Upper lobe of left lung (tissue), 6 donors: ENCODE measurements at places on chromosomes 11 and 22. TPM values are rescaled to one million over a fixed set of nuclear protein-coding genes. Genes with fewer than 3 reads are reported as not detected.

SPDYC gene
- total RNA-seq: not detected

SYT12 gene
- not detected for total RNA-seq

SCGB1D2 gene
- not detected for total RNA-seq

EHF gene
- 122 TPM for total RNA-seq

GLYAT gene
- not detected for total RNA-seq

PLA2G6 gene
- 37.0 TPM for total RNA-seq

ANO9 gene
- total RNA-seq: 17.0 TPM

TREH gene
- total RNA-seq: 0.89 TPM

CTSD gene
- 3,355 TPM for total RNA-seq

PKDREJ gene
- 0.06 TPM for total RNA-seq

ISX gene
- not detected for total RNA-seq

MN1 gene
- total RNA-seq: 1.0 TPM

FAR1 gene
- 47.7 TPM for total RNA-seq

OR10D3 gene
- not detected for total RNA-seq

MIAT gene
- 4.4 TPM for total RNA-seq

CLMP gene
- total RNA-seq: 23.4 TPM

GTSE1 gene
- 1.4 TPM for total RNA-seq

BIK gene
- total RNA-seq: not detected

CCDC116 gene
- total RNA-seq: 0.26 TPM

TYR gene
- total RNA-seq: not detected

CDK2AP2 gene
- total RNA-seq: 91.4 TPM

- DNase-seq: no peak
Observed at GRCh38 chr11:85740481-85741400, 54.7 kb upstream of the CCDC89 start.

DNA sequence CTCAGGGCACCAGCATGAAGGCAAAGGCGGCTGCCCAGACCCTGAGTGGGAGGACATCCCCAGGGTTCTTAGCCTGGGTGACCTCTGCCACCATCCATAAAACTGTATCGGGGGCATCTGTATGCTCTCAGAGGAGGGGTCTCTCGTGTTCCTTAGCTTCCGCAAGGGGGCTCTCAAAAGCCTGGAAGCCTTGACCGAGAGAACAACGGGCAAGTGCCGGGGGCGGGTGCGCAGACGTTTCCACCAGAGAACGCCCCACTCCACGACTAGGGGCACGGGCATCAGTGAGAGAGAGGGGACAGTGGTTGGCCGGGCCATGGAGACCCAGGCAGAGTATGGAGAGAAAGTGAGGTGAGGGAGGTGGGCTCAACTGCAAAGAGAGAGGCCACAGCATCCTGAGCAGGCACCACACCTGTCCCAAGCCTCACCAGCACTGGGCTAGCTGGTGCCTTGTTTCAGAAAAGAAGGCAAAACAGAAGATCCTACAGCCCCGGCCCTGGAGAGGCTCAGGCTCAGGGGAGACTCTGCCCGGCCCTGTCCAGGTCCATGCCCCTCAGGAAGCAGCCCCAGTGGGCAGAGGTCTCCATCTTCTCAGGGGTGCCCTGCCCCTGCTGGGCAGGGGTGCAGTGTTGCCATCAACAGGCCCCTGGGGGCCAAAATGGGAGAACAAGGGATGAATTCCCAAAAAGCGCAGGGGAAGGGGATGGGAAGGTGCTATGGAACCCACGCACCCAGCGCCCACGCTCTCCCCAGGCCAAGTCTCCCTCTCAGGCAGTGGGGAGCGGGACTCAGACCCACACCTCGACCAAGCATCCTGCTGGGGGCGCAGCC is 5.9 kb downstream of the TSPAN32 start:
- DNase-seq: peak; percentile 47

DNA sequence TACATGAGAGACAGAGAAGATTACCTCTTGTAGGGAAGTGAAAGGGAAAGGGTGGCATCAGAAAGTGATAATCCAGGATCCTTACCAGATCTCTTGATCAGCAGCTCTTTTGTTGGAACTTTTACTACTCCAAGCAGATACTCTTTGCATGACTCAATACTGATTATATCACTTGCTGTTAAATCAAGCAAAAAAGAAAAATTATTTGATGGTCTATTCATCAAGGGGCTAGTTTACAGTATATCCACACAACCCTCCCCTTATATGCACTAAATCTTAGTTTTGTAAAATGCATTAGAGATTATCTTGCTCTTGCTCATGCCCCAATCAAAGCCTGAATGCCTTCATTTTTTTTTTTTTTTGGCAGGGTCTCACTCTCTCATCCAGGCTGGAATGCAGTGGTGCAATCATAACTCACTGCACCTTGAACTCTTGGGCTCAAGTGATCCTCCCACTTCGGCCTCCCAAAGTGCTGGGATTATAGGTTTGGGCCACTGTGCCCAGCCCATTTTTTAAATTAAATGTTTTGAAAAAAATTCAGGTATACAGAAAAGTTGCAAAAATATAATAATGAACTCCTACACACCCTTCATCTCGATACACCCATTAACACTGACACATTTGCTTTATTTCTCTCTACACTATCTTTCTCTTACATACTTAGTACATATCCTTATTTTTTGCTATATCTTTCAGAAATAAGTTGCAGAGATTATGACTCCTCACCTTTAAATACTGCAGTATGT is 76.1 kb upstream of the UCP3 start:
- no peak for DNase-seq

- no peak for DNase-seq
Observed at GRCh38 chr11:102384419-102385079, 37.5 kb downstream of the BIRC2 start.

GRCh38 chr11:23732026-23732425 is 764.8 kb upstream of the LUZP2 start:
- no peak for DNase-seq

- no peak for DNase-seq
Observed at GRCh38 chr22:35044607-35045390, 21.2 kb upstream of the ISX start.

- DNase-seq: peak; percentile 92
Observed at GRCh38 chr11:117179048-117179999, 781 bp downstream of the SIDT2 start.

DNA sequence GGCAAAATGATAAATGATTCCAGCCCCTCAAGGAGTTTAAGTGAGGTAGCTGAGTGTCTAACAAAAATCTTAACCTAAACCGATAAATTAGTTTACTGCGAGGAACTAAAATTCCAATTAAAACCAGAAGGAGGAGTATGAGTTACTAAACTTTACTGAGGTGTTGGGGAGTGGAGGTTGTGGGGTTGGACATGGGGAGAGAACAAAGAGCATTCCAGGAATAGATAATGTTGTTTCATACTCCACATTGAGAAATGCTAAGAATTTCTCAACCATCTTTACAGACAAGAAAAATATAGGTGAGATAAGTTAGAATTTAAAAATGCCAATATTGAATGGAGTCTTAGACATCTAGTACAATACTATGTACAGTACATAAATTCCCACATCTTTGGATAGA is 488.6 kb downstream of the METTL15 start:
- no peak for DNase-seq

- peak; percentile 55 for DNase-seq
Observed at GRCh38 chr11:1758611-1759150, 5.0 kb downstream of the CTSD start.

- peak; percentile 49 for DNase-seq
Observed at GRCh38 chr22:17159504-17159951, 451 bp upstream of the HDHD5 start.

DNA sequence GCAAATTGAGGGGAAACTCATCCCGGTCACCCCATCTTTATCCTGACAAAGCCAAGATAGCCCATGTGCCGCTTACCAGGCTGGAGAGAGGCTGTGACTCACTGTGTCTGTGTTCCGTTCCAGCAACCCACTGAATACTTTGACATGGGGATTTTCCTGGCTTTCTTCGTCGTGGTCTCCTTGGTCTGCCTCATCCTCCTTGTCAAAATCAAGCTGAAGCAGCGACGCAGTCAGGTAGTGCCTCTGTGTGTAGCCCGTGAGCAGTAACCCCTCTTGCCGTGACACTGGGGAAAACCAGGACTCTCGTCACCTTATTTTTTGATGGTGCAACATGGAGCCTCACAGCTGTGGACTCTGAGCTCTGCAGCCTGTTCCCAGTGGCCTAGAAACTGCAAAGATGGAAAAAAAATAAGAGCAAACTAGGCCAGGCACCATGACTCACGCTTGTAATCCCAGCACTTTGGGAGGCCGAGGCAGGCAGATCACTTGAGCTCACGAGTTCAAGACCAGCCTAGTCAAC is 16.9 kb downstream of the C22orf31 start:
- DNase-seq: no peak

GRCh38 chr11:113570906-113571305 is 95.7 kb upstream of the DRD2 start:
- DNase-seq: no peak

DNA sequence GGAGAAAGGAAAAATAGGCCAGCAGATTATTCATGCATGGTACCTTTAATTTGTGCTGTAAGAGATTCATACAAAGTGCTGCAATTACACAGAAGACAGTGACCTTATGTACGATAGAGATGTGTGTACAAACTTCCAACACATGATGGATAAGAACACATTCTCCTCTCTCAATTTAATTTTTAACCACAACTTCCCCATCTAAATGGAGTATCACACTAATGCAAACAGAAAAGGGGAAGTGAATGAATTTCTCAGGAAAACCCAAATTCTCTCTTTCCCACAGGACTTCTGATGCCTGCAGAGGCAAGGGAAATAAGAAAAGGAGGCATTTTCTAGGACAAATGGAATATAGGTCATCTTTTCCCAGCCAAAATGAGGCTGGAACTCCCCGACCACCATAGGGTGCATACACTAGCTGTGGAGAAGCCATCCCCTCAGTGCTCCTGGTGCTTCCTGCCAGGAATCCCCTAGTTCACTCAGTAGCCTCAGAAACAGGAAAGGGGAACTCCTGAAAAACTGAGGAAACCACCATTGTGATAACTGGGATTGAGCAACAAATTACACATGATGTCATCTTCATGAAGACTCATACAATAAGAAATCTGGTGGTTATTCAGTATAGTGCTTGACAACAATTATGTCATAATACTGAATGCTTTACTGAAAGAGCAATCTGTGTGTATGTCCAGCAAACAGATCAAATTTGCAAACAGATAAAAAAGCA is 22.4 kb downstream of the MMP10 start:
- DNase-seq: no peak

DNA sequence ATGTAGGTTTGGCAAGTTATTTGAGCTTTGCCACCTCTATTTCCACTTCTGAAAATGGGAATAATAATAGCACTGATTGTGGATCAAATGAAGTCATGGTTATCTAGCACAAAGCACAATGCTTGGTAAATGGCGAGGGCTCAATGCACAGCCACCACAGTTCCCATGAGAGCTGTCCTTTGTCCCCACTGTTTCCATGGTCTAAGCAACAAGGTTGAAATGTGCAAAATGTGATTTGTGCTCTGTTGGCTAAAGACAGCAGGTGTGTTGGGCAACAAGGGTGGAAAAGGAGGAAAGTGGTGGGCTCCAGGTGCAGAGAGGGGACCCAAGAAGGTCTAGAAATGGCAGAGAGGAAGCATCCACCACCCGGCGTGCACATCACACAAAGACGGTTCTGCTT is 200.5 kb downstream of the TRIM29 start:
- no peak for DNase-seq

- peak; percentile 72 for DNase-seq
Observed at GRCh38 chr11:130213143-130213978, 53.8 kb downstream of the ST14 start.

- DNase-seq: no peak
Observed at GRCh38 chr11:27083782-27084181, 43.2 kb downstream of the BBOX1 start.

DNA sequence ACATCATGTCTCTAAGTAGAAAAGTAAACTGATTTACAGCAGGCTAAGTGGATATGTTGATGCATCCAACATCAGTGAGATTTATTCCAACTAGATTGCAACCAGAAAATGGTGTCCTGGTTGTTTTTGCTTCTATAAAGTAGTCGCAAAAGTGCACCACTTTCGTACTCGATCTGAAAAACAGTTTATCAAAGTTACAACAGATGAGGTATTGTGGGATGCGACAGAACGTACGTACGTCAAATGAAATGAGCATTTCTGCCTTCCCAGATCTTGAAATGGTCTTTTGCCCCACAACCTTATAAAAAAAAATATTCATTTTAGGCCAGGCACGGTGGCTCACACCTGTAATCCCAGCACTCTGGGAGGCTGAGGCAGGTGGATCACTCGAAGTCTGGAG is 13.7 kb downstream of the GRAP2 start:
- no peak for DNase-seq

- no peak for DNase-seq
Observed at GRCh38 chr11:69640260-69640994, 529 bp upstream of the CCND1 start.

DNA sequence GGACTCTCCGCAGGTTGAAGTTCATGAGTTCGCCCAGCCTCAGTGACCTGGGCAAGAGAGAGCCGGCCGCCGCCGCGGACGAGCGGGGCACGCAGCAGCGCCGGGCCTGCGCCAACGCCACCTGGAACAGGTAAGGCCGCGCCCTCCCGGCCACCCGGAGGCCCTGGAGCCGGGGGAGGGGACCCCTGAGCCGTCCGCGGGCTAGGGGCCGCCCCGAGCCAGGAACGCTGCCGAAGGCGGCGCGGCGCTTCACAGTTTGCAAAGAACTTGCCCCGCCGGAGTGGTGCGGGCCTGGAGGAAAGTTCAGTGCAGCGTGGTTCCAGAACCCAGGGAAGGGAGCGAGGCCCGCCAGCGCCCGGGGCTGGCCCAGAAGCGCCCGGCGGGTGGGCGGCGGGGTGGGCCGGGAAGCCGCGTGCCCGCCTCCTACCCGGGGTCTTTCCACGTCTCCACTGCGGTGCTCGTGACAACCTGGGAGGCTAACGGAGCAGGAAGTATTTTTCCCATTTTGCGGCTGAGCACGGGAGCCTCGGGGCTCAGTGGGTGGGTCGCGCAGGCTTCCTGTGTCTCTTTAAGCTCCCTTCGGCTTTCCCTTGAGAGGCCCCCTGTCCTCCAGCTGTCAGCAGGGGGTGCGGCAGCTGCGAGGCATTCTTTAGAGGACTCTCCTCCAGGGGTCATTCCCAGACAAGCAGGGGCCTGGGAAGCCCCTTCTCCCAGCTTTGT is 635 bp downstream of the PRR5 start:
- DNase-seq: no peak

DNA sequence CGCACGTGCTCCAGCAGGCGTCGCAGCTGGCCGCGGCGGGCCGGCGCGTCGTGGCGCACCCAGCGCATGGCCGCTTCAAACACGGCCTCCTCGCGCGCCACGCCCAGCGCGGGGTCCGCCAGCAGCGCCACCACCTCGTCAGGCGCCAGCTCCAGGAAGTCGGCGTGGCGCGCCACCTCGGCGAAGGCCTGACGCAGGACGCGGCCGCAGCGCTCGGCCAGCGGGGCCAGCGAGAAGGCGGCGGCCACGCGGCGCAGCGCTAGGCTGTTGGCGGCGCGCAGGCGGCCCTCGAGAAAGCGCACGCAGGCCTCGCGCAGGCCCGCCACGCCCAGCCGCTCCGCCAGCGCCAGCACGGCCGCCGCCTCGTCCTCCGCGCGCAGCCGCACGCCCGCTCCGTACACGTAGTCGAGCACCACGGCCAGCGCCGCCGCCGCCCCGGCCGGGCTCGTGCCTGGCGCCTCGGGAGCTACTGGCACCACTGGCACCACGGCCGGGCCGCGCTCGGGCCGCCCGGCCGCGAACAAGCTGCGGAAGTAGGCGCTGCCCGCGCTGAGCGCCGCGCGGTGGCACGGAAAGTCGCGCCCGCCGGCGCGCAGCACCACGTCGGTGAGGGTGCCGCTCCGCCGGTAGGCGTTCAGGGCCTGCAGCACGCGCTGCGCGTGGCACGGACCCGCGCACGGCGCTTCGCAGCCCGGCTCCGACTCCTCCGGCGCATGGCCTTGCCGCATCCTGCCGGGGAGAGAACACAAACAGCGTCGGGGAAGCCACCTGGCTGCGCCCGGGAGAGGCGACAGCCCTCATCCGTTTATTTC is 2.9 kb downstream of the KLHL35 start:
- DNase-seq: peak; percentile 96
